ENCODE measurements at places on chromosomes 1 and 21. TPM values are rescaled to one million over a fixed set of nuclear protein-coding genes. Genes with fewer than 3 reads are reported as not detected.

ANXA9 gene
- total RNA-seq: 0.61 TPM

RPS6KA1 gene
- total RNA-seq: 11.7 TPM

VHLL gene
- not detected for total RNA-seq

TRNP1 gene
- 2.1 TPM for total RNA-seq

GPBP1L1 gene
- 71.3 TPM for total RNA-seq

TUFT1 gene
- total RNA-seq: 17.2 TPM

CD34 gene
- total RNA-seq: not detected

CTNNBIP1 gene
- 8.0 TPM for total RNA-seq

ELAVL4 gene
- total RNA-seq: 0.10 TPM

WNT3A gene
- total RNA-seq: not detected

All from NCI-H460 (cell line).